ENCODE measurements at places on chromosomes 4 and X.

- no peak for DNase-seq
Measured at GRCh38 chr4:3193531-3194203, 55.3 kb upstream of the MSANTD1 start.

DNA sequence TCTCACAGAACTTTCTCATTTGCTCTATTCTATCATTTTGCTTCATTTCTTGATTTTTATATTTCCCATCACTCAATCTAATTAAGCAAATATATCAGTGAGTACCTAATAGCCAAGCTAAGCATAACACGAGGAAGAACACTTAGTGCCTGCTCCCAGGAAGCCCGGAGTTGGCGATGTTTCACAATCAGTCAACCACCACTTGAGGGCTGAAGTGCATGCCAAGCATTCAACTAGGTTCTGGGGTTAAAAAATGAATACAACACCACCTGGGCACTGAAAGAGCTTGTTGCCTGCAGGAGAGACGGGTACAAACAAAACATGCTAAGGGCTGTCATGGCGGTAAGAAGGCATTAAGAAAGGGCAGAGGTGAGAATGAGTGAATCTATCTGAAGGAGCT is 47.5 kb downstream of the UCHL1 start:
- DNase-seq: no peak

DNA sequence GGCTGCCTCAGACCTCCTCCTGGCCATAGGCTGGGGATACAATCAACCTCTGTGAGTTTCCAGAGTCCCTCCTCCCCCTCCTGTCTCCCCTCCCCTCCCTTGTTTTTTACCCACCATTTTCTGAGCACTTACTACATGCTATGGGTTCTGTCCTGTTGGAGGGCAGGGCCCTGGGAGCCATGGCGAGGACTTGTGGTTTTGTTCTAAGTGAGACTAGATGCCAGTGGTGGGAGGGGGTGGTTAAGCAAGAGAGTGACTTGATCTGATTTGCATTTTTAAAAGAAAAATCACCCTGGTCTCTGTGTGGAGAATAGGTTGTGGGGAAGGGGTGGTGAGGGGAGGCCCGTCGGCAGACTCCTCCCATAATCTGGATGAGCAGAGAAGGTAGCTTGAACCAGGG is 39.5 kb downstream of the EFNB1 start:
- DNase-seq: no peak

DNA sequence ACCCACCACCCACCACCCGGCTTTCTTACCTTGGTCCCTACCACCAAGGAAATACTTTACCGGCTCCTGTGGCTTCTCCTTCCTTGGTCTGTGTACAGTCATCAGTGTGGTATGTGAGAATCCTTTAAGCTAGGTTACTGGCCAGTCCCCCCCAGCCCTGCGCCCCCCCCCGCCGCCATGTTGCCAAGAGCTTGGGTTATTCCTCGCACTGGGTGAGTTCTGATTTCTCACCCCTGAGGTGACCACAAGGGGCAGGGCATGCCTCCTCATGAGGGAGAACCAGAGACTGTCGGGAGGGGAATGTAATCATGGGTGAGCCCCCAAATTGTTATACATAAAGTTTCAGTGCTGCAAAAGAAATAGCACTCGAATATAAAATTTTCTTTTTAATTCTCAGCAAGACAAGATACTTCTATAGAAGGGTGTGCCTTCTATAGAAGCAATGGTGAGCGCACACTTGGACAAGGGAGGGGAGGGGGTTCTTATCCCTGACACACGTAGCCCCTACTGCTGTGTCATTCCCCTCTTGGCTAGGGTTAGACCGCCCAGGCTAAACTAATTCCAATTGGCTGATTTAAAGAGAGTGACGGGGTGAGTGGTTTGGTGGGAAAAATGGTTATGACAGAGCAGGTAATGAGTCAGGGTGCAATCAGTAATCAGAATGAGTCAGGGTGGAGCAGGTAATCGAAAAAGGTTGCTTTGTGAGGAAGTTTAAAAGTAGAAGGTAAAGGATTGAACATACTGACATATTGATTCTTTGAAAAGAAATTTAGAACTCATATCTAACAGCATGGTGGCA is 133.2 kb downstream of the KDM6A start:
- peak; percentile 7 for DNase-seq

DNA sequence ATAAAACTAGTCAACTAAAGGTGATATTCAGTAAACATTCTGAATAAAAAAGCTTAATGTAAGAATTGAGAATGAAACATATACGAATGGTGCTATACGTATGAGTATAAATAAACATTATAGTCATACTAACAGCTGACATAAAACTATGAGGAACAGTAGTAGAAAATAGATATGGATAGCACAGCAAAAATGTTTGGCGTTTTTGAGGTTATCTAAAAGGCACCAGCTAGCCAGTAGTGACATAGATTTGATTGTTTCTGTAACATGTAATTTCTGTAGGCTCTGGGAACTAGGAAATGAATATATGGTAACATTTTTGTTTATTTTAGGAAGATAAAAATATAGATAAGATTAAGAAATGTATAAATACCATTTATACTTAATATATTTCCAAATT is 69.3 kb downstream of the SNX25 start:
- DNase-seq: no peak

DNA sequence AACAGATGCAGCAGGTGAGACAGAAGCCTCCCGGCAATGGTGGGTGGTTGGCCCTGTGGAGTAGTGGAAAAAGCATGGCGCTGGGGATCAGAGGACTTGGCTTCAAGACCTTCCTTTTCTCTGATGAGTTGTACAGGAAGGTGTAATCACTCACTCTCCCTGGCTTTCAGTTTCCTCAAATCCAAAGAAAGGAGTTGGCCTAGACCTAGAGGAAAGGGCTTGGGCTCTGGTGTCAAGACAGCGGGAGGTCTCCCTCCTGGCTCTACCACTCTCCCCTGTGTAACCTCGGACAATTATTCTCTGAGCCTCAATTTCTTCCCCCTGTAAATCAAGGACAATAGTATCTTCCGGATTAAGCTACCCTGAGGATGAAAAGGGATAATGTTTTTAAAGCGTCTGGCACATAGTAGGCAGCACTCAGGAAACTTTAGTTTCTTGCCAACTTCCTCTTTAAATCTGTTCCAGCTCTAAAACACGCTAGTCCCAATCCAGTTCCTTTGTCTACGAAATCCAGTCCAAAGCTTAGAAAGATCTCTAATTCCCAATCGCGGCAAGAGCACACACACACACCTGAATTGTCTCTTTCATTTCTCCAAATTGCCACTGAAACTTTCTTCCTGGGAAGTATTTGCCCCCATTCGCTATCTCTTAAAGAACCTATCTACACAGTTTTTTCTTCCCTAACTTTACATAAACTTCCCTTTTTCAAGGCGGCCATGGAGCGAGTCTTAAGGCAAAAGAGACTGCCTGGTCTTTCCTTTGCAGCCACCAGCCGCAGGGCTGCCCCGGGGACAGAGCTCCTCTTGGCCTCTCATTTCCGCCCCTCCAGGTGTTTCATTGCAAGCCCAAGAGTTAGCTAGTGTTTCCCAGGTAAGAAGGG is 29.9 kb upstream of the GPC4 start:
- no peak for DNase-seq

- no peak for DNase-seq
Measured at GRCh38 chr4:100420571-100420970, 97.3 kb downstream of the EMCN start.
